ENCODE measurements at places on chromosomes 7 and 10. TPM values are rescaled to one million over a fixed set of nuclear protein-coding genes. Genes with fewer than 3 reads are reported as not detected.

Gene SLC29A3
- 2.6 TPM for total RNA-seq

Gene GNAT3
- not detected for total RNA-seq

Gene LIPJ
- total RNA-seq, result not detected

Gene NKX1-2
- not detected for total RNA-seq

Gene PPP1R3C
- 0.21 TPM for total RNA-seq

Gene TSPAN12
- total RNA-seq, result not detected

Gene FAM25C
- total RNA-seq, result not detected

Gene DKK1
- total RNA-seq, result not detected

Gene ACTL6B
- not detected for total RNA-seq

Gene PAX4
- total RNA-seq, result not detected

Measured in mononuclear cell (primary cell).